ENCODE measurements at places on chromosomes 11 and 22.
A peak's percentile ranks its signal among the peaks of the same experiment; 100 is the strongest.

GRCh38 chr11:26202754-26203153 is 129.2 kb upstream of the ANO3 start:
- no peaks in the 10 kb centered on the region for H3K36me3 ChIP-seq
- H3K27ac ChIP-seq: no peak overlapping the region
- H3K4me1 ChIP-seq: no peaks in the 10 kb centered on the region
- no peak overlapping the region for H3K4me3 ChIP-seq

GRCh38 chr11:13143486-13144297 is 133.9 kb upstream of the BMAL1 start:
- no peak for DNase-seq
- H3K27me3 ChIP-seq: no peaks in the 10 kb centered on the region
- no peaks in the 10 kb centered on the region for H3K4me1 ChIP-seq
- no peaks in the 10 kb centered on the region for H3K36me3 ChIP-seq
- no peak overlapping the region for H3K27ac ChIP-seq

- DNase-seq: no peak
- H3K27me3 ChIP-seq: no peaks in the 10 kb centered on the region
- H3K4me1 ChIP-seq: peaks cover 8% of the 10 kb centered on the region
- H3K27ac ChIP-seq: no peak overlapping the region
Observed at GRCh38 chr22:29916007-29916544, 33.1 kb downstream of the MTMR3 start.

GRCh38 chr22:37148742-37149665 is 712 bp downstream of the IL2RB start:
- DNase-seq: no peak
- peak overlapping the region; percentile 19 for H3K4me3 ChIP-seq
- no peaks in the 10 kb centered on the region for H3K4me1 ChIP-seq
- H3K36me3 ChIP-seq: no peaks in the 10 kb centered on the region
- H3K27me3 ChIP-seq: peaks cover 13% of the 10 kb centered on the region

DNA sequence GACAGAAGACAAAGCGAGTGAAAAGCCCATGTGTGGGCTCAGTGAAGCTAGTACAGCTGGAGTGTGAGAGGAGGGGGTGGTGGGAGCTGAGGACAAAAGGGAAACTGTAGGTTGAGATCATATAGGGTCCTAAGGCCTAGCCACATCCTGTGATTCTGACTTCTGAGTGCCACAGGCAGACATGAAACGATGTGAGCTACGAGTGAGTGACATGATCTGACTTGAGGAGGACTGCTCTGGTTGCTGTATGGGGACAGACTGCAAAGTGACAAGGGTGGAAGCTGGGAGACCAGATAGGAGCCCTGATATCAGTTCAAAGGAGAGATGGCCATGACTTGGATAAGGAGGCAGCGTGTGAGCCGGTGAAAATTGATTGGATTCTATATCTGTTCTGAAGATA is 85.4 kb downstream of the MICAL2 start:
- no peak for DNase-seq
- H3K4me1 ChIP-seq: peaks cover 31% of the 10 kb centered on the region
- H3K4me3 ChIP-seq: no peak overlapping the region
- H3K27me3 ChIP-seq: no peaks in the 10 kb centered on the region
- peaks cover 2% of the 10 kb centered on the region for H3K36me3 ChIP-seq
